WTC11 (cell line): ENCODE measurements at places on chromosomes 1 and 21.
A peak's percentile ranks its signal among the peaks of the same experiment; 100 is the strongest.

DNA sequence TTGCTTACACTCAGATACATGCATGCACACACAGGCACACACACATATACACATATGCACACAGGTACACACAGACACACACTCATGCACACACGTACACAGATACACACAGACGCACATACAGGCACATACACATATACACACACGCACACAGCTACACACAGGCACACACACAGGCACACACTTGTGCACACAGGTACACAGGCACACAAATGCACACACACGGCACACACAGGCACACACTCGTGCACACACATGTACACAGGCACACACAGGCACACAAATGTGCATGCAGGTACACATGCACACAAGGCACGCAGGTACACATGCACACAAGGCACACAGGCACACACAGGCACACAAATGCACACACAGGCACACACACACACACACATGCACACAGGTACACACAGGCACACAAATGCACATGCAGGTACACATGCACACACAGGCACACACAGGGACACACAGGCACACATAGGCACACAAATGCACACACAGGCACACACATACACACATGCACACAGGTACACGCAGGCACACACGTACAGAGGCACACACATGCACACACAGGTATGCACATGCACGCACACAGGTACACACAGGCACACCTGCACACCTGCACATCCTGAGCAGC, 110.0 kb downstream of the WDR4 start:
- DNase-seq, result no peak

GRCh38 chr1:42240966-42241755, 76.6 kb upstream of the GUCA2A start:
- DNase-seq, result no peak

DNA sequence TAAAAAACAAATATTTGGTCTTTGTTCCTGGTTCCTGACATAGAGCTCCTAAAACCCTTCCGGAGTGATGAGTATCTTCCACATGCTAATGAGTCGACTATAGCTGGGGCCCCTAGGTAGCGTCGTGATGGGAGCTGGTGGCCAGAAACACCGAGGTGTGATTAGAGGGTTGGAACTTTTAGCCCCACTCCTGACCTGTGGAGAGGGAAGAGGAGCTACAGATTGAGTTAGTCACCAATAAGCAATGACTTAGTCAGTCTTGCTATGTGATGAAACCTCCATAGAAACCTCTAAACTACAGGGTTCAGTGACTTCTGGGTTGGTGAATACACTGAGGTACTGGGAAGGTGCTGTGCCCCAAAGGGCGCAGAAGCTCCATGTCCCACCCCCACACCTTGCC, 30.1 kb upstream of the PLD5 start:
- DNase-seq, result no peak

GRCh38 chr1:25675729-25676476, 59.3 kb downstream of the MAN1C1 start:
- no peak for DNase-seq

- DNase-seq, result no peak
Observed at GRCh38 chr1:165678509-165678908, 19.9 kb downstream of the ALDH9A1 start.

DNA sequence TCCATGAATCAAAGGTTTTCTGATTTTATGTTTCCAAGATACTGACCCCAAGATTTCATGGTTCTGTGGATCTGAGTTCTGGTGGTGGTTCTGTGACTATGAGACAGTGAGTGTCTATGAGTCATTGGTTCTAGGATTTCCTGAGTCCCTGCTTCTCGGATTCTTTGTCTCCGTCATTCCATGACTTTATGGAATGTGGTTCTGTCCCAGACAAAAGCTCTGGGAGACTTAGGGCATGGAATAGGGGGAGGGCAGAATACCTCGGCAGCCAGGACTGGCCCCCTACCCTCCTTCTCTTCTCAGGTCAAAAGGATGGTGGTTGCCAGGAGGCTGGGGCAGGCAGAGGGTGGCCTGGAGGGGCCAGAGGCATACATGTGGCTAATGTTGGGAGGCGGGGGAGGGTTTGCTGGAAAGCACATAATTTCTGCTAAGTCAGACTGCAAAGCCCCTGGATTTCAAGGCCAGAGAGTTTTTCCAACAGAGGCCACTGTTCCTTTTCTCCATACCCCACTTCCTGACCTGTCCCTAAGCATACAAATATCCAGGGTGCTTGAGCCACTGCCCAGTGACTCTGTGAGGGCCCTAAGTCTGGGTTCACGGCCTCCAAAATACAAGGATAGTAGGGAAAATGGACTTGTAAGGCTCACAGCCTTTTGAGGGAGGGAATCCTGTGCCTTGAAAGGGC, 17.2 kb downstream of the CDCP2 start:
- no peak for DNase-seq

DNA sequence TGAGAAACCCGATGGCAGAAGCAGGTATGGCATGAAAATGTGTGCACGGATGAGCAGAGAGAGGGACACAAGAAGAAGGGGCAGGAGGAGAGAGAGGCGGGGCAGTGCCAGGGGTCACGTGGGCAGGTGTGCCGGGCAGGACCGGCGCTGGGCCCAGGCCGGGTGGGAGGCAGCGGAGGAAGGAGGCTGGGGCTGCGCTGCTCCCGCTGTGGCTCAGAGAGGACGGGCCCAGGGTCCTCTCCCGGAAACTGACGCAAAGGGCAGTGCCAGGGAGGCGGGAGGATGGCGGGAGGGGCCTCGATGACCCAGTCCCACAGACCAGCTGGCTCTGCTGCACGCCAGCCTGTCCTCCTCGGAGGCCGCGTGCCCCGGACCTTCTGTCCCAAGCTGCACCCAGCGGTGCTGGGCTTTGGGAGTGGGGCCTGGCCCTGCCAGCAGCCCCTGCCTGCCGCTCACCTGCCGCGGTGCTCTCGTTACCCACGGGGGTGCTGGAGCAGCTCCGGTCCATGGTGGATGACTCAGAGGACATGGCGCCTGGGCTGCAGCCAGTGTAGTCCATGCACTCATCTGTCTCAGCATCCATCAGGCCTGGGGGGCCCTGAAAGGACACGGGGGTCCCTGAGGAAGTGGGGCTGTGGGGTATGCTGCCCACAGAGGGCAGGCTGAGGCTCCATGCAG, 153.9 kb downstream of the CASZ1 start:
- no peak for DNase-seq

DNA sequence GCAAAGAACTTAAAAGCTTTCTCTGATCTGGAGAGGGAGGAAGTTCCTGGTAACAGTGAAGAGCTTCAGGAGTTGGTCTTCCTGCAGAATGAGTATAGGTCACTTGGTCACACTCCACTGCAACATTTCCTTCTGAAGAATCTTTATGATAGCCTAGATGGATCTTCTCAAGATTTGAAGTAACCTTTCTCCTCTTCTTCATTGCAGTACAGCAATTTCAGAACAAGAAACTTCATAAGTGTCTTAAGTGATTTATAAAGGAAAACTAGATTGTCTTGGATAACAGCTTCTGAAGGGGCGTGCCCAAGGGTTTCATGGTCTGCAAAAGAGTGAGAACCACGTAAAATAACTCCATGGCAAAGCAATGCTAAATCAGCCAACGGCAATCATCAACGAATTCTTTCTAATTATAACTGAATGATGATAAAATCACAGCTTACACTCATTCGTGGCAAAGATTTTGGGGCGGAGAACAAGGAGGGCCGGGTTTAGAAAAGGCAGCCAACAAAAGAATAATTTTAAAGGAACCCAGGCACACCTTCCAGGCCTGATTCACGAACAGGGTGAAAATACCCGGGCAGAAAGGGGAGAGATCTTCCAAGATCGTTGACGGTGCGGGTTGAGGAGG, 53.9 kb upstream of the ASPM start:
- no peak for DNase-seq

- DNase-seq, result no peak
Observed at GRCh38 chr1:93614541-93614940, 67.1 kb downstream of the BCAR3 start.

DNA sequence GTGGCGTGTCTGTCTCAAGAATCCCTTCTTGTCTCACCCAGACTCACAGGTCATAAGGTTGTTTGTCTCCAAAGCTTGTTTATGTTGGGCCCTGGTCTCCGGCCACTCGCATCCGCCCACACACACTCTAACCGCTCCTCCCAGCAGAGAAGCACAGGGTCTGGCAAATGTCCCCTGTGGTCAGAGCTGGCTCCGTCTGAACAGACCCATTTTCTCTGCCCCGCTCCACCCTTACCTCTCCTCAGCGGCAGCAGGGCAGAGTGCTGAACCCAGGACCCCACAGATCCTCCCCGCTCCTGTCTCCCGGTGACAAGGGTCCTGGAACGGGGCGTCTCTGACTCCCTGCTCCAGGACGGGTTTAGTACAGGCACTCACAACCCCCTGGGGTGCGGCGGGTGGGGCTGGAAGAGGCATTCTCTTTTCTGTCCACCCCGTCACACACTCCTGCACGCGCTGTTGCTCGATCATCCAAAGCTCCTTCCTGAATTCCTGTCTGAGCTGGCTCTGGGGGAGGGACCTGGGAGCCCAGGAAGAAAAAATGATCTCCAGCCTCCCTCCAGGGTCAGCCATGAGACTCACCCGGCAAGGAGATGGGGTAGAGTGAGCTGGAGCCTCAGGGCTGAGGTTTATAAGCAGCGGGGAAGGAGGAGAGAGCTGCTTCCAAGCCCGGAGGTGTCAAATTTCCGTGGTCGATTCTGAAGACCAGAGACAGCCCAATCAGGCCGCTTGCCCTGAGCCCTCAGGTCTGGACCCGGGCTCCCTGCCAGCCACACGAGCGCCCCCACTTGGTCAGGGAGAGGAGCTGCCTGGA, at the start of gene S100A13:
S100A13 (minus strand) TSS at position 602 of the 811 bp plus-strand sequence. CDS start 1,033 bp downstream, outside the sequence.
- DNase-seq, result peak; percentile 95
